ENCODE measurements at places on chromosomes 1 and 21.

- DNase-seq: no peak
Observed at GRCh38 chr1:87174724-87175245, 153.9 kb upstream of the LMO4 start.

GRCh38 chr1:8423692-8424538 lies 106.0 kb downstream of the SLC45A1 start:
- DNase-seq: no peak

- no peak for DNase-seq
Observed at GRCh38 chr1:26293911-26294463, 12.4 kb downstream of the UBXN11 start.

DNA sequence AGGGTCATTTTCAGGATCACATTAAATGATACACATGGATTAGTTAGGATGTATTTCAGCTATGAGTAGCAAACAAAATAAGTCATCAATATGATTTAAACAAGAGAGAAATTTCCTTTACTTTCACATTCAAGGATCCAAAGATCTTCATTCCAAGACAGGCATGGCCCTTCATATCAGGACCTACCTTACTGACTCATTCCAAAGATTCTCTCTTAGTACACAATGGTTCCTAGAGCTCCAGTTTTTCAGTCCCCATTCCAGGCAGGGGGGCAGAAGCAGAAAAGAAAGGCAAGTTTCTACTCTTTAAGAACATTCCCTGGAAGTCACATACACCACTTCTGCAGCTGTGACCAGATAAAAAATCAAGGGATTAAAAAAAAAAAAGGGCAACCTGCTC lies 23.7 kb downstream of the RGS2 start:
- no peak for DNase-seq

GRCh38 chr1:37755290-37755689 lies 9.6 kb downstream of the EPHA10 start:
- DNase-seq: no peak

- no peak for DNase-seq
Observed at GRCh38 chr1:42179275-42179674, 14.7 kb upstream of the GUCA2A start.

DNA sequence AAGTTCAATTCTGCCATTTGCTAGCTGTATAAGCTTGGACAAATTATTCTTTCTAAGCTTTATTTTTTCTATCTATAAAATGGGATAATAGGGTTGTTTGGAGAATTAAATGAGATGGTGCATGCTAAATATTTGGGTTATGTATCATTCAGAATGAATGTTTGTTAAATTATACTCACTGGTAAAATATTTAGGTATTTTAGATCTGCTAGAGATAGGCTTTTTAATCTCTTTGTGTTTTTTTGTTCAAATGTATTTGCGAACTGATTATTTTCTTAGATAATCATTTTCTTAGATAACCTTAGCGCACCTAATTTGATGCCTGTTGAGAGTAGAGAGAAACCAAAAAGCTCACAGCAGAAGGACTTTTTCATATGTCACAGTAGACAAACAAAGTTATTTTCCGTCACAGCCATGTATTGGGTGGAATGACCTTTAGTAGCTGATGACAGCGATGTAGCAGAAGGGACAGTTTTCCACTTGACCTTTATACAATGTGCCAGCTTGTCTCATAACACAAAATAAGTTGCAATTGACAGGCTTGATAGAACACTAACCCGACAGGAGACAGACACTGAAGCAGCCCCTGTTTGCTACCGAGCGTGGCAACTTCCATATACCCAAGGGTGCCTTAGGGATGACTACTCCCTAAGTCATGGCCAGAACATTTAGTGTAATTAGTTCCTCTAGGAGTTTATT lies 93.0 kb downstream of the DISC1 start:
- DNase-seq: no peak

DNA sequence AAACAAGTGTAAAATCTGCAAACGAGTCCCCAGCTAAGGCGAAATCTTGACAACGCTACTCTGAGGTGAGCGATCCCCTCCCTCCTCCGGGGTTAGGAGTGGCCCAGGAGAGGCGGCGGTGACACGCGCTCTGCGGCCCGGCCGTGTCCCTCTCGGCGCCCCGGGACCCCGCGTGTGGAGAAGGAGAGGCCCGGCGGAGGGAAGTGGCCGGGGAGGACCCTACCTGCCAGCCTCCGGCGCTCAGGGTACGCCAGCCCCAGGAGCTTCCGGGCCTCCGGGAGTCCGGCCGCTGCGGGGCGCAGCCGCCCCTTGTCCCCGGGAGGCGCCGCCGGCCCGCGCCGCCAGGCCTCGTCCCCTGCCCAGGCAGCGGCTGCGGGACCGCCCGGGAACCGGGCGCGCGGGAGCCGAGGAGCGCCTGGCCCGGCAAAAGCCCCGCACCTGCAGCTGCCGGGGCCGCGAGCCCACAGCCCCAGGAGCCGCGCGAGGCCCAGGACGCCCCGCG lies 543 bp downstream of the ABCB10 start:
- no peak for DNase-seq

DNA sequence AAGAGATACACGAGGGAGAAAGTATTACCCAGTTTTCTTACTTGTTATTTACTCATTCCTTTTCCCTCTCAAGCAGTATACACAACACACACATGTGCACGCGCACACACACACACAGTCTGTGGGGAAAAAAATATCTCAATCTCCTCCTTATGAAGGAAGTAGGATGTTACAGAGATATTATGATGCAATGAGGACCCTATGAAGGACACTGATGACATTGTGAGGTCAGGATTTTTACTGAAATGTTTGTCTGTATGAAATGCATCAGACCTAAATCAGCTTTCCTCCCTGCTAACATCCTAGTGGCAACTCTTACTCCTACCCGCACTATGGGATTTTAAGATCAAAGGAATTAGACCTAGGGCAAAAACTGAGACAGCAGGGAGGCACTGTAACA lies at the start of gene WDR64:
Gene WDR64, plus strand, starts transcription at position 270 of the 400 bp plus-strand sequence. CDS start 204 bp downstream, outside the sequence.
- no peak for DNase-seq

- no peak for DNase-seq
Observed at GRCh38 chr1:84163123-84163931, 19.3 kb downstream of the PRKACB start.

DNA sequence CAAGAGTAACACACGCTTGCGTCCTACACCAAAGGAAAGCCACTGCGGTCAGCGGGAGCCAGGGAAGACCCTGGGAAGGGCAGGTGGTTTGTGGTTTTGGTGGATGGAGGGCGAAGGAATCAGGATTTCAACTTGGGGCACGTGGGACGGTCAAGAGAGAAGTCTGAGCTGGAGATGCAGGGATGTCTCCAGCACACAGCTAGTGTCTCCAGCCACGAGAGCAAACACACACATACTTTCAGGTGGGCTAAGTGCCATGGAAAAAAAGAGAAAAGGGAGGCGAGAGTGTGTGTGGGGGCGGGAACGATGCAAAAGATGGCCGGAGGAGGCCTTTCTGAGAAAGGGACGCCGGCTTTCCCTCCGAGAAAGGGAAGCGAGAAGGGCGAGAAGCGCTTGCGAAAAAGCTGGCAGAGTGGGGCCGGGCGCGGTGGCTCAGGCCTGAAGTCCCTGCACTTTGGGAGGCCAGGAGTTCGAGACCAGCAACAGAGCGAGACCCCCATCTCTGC lies 1.4 kb upstream of the SRRM1 start:
- DNase-seq: no peak

- no peak for DNase-seq
Observed at GRCh38 chr1:92277105-92277723, 21.6 kb downstream of the GLMN start.

GRCh38 chr1:52590266-52590665 lies 11.9 kb upstream of the GPX7 start:
- DNase-seq: no peak

- DNase-seq: no peak
Observed at GRCh38 chr21:42473498-42474042, 22.5 kb downstream of the RSPH1 start.

- no peak for DNase-seq
Observed at GRCh38 chr1:200036619-200037270, 9.2 kb downstream of the NR5A2 start.

DNA sequence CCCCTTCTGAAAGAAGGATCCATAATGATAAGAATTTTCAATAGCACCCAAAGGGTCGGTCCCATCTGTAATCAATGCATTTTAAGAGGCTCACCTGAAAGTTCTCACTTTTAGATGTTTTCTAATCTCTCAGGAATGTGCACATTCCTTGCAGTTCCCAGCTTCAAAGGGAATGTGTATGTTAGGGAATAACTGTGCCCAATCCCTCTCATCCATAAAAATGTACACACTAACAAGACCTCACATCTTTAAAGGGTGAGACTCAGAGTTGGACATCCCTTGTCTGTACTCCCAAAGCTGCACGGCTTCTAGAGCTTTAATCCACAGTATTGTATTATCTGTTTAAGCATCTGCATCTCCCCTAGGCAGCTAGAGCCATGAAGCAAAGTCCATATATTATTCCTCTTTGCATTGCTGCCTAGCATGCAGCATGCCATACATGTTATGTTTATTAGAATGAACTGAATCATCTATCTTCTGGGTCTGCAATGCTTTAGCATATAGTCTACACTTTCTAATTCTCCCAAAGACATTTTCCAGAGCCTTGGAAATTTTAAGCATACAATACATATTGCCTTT lies 9.3 kb upstream of the CCN1 start:
- no peak for DNase-seq

DNA sequence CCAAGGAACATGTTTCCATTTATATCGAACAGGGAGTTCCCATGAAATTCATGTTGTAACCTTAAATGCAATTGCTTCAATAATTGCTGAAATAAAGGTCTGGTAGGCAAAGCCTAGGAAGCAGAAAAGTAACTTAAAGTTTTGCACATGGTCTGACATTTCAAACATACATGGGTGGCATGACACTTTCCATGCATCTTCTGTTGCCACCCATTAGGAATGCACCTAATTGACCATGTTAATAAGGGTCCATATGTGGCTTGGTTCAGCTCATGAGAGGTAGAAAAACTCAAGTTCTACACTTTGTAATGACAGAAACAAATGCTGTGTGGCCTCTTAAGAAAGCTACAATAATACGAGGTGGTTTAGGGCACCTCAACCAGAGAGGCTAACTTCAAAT lies 72.0 kb upstream of the GORAB start:
- DNase-seq: no peak

GRCh38 chr1:66563094-66563800 lies 29.3 kb downstream of the SGIP1 start:
- peak; percentile 96 for DNase-seq

DNA sequence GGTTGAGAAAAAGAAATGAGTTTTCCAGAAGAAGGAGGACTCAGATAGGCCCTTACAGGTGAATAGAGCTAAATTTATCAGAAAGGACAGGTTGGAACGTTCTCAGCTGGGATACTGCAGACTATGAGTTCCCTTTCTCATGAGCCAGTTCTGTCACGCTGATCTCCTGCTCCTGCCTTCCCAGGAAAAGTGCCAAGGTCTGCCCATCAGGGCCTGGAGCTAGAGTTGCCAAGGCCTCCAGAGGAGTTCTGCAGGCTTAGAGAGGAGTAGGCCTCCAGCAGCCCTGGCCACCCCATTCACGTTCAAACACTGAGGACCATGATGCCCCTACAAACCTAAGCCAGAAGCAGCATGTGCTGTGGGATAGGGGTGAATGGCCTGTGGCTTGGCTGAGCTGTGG lies 126.8 kb upstream of the TNR start:
- no peak for DNase-seq

GRCh38 chr1:158819461-158820443 lies 11.4 kb upstream of the MNDA start:
- DNase-seq: no peak

- DNase-seq: no peak
Observed at GRCh38 chr1:30423570-30423969, 299.8 kb downstream of the MATN1 start.

GRCh38 chr1:161863549-161863948 lies 97.4 kb downstream of the ATF6 start:
- DNase-seq: no peak

- no peak for DNase-seq
Observed at GRCh38 chr1:75430526-75430925, 180.4 kb downstream of the SLC44A5 start.

GRCh38 chr1:9275567-9276034 lies 17.1 kb upstream of the SPSB1 start:
- DNase-seq: peak; percentile 58

GRCh38 chr1:109290998-109291397 lies 8.1 kb upstream of the PSRC1 start:
- DNase-seq: no peak

- no peak for DNase-seq
Observed at GRCh38 chr21:46411236-46411635, 47.5 kb upstream of the DIP2A start.

GRCh38 chr1:245469734-245470133 lies 314.9 kb downstream of the KIF26B start:
- no peak for DNase-seq

- no peak for DNase-seq
Observed at GRCh38 chr1:27570784-27571183, 33.2 kb downstream of the AHDC1 start.

- no peak for DNase-seq
Observed at GRCh38 chr1:160708801-160709200, 2.8 kb downstream of the CD48 start.

- no peak for DNase-seq
Observed at GRCh38 chr1:24895511-24895910, 34.6 kb downstream of the RUNX3 start.

GRCh38 chr1:148372731-148373130 lies 110.4 kb downstream of the PPIAL4G start:
- no peak for DNase-seq

GRCh38 chr1:177209357-177209756 lies 38.6 kb downstream of the BRINP2 start:
- DNase-seq: peak; percentile 100

DNA sequence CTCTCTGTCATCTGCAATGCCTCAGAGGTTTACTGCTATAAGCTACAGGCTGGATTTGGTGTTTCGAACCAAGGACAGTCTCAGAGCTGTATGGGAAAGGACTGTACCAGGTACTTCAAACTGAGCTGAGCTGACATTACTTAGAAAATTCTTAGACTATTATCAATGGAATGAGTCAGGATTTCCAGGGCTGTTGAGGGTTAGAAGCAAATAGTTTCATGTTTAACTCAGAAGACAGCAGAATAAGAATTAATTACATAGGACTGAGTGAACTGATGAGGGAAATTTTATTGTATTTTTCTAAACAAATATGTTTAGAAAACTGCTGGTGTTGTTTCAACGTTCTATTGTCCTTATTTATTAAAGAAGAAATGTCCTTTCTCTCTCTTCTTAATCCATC lies 74.3 kb upstream of the CAPZB start:
- peak; percentile 41 for DNase-seq

GRCh38 chr1:246156847-246157246 lies 350.2 kb downstream of the SMYD3 start:
- DNase-seq: no peak

DNA sequence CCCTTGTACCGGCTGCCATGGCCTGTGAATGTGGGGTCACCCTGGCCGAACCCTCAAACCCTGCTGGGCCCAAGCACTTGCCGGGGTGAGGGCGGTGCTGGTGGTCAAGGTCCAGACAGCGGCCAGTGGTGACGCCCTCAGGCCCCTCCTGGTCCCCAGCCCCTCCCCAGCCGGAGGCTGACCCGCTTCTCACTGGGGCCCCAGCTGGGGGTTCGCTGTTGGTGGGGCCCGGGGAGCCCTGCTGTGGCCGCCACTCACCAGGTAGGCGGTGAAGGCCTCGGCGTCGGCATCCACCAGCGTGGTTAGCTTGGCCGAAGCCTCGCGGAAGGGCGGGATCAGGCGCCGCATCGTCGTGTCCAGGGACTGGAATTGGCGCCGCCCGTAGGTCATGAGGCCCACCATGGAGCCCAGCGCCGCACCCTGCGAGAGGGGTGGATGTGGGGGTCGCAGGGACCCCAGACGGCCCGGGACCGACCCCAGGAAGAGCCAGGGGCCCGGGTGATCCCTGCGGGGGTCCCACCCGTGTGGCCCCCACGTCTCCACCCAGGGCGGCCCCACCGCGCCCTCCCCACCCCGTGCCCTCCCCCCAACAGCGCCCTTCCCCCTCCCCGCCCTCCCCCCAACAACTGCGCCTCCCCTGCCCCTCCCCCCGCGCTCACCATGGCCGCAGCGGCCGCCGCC lies 10.1 kb downstream of the FTCD start:
- no peak for DNase-seq

Data from GM04503 (cell line).